ENCODE measurements at places on chromosomes 6 and 20.

DNA sequence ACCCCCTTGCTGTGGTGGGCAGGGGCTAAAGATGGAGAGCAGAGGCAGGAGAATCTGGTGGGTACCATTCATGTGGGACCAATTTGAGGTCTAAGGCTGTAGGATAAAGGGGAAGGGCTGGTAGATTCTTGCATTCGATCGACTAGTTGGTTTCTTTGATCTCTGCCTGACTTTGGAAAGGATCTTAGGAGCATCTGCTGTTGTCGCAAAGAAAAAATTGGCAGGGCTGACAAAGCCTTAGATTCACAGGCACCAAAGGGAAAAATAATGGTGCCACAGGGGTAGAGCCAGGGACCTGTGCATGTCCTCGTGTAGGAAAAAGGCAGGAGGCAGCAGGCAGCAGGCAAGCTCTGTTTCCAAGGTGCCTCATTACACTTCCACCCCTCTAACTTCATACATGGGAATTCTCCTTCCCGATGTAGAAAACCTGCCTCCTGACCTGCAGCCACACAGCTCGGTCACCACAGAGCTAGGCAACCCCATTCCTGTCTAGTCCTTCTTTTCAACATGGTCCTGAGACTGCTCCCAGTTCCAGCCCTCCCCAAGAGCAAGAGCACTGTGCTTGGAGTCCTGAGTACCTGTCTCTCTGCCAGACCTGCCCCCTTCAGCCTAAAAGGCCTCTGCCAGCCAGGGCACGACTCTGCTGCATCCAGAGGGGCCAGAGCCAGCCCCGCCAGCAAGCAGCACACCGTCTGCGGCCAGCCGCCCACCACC lies 71.9 kb downstream of the FGD2 start:
- DNase-seq: no peak

- no peak for DNase-seq
These were observed at the start of gene ISM1 for GRCh38 chr20:13220904-13221297. Gene ISM1 (plus strand): TSS chr20:13221274. CDS start chr20:13221777, 503 bp downstream.

- no peak for DNase-seq
These were observed 300.2 kb downstream of the CLIC5 start for GRCh38 chr6:45715508-45715803.

DNA sequence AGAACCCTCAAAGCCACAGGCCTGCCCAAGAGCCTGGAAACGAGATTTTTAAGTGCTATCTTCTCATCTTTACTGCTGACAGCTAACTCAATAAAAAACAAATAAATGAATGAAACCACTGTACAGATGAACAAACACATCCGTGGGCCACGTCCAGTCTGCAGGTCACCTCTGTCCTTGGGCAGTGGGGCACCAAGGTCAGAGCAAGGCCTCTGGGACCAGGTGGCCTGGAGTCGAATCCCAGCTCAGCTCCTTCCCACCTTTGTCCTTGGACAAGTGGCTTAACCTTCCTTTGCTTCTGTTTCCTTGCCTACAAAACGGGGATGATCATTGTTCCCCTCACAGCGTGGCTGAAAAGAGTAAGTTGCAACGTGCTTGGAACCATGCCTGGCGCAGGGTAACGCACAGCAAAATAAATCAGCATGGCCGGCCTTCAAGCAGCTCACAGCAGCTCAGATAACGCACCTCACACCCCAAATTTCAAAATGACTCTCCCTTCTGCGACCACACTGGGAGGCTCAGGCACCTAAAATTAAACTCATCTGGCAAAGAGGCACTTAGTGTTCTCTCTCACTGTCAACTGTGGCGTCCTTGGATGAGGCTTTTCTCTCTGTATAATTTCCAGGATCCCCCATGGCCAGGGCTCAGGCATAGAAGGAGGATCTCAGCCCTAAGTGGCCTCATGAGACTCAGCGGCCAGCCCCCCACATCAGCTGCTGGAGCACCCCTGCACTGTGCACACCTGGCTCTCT lies 35.7 kb downstream of the RRBP1 start:
- DNase-seq: no peak

GRCh38 chr20:25280574-25281535 lies 33.0 kb downstream of the PYGB start:
- DNase-seq: no peak

- no peak for DNase-seq
These were observed 12.5 kb upstream of the SOX12 start for GRCh38 chr20:312866-313265.

DNA sequence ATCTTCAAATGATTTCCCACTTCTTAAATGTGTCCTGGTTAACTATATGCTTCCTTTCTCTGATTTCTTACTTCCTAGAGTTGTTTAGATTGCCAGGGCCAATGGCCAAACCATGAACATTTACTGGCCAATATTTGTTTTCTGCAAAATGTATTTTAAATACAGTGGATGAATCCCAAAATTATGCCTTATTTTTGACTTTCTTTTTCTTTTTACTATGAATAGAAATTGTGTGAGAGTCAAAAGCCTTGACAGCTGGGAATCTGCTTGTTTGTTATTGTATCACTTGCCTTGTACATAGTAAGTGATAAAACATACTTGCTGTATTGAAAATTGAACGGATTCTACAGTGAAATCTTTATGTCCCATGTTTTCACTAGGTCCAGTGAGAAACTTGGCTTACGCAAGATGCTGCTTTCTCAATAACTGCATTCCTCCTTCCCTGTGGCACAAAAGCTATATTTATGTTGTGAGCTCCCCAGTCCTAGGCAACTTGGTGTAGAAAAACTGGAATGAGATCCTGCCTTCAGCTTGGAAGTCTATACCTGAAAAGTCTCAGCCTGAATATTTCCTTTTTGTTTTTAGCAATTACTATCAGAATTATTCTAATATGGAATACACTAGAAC lies 295.2 kb downstream of the EPHA7 start:
- no peak for DNase-seq

GRCh38 chr6:37331047-37331446 lies 22.7 kb upstream of the RNF8 start:
- DNase-seq: no peak

DNA sequence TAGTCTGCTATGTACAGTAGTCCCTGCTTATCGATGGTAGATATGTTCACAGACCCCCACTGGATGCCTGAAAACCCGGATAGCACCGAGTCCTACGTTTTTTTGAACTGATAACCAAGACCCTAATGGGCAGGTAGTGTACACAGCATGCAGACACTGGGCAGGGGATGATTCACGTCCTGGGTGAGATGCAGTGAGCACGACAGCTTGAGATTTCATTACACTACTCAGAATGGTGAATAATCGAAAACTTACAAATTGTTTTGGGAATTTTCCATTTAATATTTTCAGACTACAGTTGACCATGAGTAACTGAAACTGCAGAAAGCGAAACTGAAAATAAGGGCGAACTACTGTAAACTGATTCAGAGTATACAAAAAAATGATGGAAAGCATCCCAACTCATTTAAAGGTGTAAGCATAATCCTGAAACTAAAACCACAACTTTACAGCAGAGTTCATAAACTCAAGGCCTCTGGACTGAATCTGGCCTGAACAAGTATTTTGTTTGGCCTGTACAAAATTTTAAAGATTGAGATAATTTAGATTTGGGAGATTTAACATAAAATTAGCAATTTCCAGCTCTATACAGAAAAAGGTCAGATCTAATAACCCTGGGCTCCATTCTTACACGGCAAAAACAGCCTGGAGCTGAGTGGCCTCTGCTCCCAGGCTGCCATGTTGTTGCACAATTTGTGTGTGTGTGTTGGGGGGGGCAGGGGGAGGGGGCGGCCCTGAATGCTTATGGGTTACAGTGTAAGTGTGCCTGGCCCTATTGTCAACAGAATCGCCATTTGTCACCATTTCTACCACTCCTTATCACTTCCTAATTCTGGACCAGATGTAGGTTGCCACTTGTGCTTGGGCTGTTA lies 34.9 kb downstream of the RNF24 start:
- DNase-seq: no peak

GRCh38 chr6:5930143-5930770 lies 76.5 kb downstream of the NRN1 start:
- DNase-seq: no peak

GRCh38 chr6:24397631-24398030 lies 5.1 kb upstream of the MRS2 start:
- DNase-seq: no peak

DNA sequence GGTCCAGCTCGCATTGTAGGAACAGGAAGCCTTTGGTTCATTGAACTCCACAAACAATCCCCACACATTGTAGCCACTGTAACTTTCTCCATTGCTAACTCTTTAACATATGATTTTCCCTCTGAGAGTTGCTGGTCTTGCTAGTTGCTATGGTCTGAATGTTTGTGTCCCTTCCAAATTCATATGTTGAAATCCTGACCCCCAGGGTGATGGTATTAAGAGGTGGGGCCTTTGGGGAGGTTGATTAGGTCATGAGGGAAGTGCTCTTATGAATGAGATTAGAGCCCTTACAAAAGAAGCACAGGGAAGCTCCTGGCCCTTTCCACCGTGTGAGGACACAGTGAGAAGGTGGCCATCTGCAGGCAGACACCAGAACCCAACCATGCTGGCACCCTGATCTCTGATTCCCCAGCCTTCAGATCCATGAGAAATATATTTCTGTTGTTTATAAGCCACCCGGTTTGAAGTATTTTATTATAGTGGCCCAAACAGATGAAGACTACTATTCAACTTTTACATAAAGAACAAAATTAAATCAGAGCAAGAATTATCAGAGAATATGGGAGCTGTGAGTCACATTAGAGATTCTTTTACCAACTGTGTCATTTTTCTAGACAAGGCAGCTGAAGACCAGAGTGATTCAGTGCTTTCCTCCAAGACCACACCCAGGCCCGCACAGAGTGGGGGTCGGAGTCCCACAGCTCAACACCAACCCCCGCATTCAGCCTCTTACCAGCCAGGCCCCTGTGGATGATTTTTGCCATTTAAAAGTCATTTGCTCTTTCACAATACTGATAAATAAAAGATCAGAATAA lies 143.0 kb downstream of the SAMD5 start:
- DNase-seq: no peak

GRCh38 chr6:11496152-11497060 lies 41.1 kb upstream of the TMEM170B start:
- peak; percentile 27 for DNase-seq

DNA sequence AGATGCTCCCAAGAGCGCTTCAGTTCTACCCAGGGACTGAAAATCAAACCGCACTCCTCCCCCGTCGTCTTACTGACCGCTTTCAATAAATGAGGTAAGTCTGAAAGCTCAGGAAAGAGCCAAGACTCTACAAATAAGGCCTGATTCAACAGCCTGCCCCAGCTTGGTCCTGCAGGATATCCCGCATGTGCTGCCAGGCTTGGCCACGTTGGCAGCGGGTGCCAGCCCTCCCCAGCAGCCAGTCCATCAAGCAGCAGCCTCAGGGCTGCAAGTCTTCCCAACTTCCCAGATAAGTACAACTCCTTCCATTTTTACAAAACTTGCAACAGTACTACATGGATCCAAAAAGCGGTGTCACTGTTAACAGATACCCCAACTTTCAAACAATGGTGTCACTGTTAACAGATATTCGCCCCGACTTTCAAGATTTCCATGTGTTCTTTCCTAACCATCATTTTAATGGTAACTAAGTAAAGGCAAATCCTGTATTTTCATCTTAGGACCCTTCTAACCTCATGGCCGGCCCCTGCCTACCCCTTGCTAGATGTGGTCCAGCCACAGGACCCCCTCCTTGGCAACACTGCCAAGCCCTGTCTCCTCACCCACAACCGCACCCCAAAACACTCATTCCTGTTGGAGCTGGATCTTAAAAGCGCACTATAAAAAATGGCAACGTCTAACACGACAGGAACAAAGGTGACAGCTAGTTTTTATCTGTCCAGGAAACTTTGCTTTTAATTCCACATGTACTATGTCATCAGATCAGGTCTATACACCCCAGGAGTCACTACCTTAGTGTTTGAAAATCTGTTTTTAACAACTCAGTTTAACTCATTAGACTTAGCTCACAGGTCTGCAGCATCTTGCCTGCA lies 28.0 kb downstream of the DIDO1 start:
- no peak for DNase-seq

- no peak for DNase-seq
These were observed 276.5 kb downstream of the SMOC2 start for GRCh38 chr6:168717491-168717890.

- no peak for DNase-seq
These were observed 323.3 kb downstream of the CDH4 start for GRCh38 chr20:61575151-61575937.

GRCh38 chr6:53734473-53735299 lies 60.1 kb upstream of the LRRC1 start:
- no peak for DNase-seq

DNA sequence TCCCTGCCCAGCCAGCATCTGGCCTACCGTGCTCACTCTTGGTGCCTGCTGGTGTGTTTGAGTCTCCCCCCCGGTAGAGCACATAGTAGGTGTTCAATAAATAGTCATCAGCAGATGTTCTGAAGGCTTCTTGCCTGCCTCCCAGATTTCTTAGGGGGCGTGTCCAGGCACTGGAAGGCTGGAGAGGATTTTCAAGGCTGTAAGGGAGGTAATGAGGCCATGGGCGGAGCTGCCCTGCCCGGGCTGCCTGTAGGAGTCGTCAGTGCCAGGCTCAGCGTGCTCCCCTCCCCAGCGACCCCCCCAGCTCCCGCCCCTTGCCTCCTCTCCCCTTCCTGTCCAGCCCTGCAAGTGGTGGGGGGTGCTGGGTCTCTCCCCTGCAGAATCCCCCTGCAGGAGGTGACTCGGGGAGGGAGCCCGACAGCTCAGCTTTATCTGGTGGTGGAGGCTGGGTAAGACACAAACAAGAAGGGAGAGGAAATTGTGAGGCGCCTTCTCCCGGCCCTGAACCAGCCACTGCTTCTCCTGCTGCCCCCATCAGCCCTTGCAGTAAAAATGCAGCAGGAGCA lies 55.9 kb downstream of the BCAS4 start:
- no peak for DNase-seq

GRCh38 chr6:7993952-7994351 lies 70.2 kb downstream of the BLOC1S5 start:
- no peak for DNase-seq

- no peak for DNase-seq
These were observed 75.0 kb downstream of the BCKDHB start for GRCh38 chr6:80181352-80182081.

DNA sequence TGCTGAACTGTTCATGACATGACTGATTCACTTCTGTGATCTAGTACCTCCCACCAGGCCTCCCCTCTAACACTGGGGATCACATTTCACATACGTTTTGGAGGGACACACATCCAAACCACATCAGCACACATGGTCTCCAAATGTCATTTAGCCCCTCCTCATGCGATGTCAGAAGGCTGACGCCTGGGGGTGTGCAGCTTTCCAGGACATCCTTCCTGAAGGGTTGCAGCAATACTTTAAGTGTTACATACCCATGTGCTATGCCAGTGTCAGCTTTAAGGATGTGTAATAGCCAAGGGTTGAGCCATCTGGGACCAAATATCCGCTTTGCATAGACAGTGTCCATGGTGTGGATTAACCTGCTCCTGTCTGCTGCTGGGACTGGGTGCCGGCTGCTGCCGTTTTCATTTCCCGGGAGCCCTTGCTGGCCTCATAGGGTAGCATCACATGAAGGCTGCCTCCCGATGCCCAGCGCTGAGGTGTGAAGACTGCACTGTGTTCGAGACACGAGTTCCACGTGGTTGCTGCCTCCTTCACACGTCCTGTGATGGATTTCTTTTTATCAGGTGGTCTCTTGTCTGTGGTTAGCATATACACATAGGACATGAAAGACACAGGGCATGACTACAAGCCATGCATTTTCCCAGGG lies 219.0 kb downstream of the THBS2 start:
- DNase-seq: no peak

GRCh38 chr20:34515484-34516246 lies 557 bp upstream of the DYNLRB1 start:
- no peak for DNase-seq

Data from C1 segment of cervical spinal cord (tissue), 14 donors.